ENCODE measurements at places on chromosomes 5 and 9. TPM values are rescaled to one million over a fixed set of nuclear protein-coding genes. Genes with fewer than 3 reads are reported as not detected.

DNA sequence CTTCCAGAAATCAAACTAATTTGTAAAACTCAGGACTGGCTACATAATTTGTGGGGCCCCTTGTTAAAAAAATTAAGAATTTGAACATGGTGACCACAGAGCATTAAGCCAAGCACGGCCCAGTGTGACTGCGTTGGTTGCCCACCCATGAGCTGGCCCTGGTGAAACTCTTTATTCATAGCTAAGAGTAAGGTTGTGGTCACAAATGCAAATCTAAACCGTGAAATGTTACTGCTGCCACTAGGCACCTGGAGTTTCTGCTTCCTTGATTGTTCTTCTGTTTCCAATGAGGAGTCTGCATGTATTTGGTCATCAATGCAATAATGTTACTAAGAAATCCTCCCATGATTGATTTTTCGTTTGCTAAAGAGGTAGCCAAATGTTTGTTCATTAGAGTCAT lies 4.2 kb downstream of the GCNT1 start:
- no peak for DNase-seq

- DNase-seq = no peak
Observed at GRCh38 chr9:88429595-88430430, 41.6 kb downstream of the SPIN1 start.

DNA sequence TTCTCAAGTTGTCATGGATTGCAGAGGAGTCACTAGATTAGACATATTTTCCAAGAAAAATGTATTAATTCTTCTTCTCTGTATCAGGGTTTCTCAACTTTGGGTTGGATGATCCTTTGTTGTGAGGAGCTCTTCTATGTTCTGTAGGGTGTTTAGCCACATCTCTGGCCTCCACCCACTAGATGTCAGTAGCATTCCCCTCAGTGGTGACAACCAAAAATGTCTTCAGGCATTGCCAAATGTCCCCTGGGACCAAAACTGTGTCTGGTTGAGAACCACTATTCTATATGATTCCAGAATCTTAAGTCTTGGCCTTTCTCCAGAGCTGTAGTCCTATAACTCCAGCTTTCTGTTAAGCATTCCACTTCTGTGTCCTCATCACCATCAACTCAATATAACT lies 220.9 kb downstream of the KIAA0825 start:
- no peak for DNase-seq

DNA sequence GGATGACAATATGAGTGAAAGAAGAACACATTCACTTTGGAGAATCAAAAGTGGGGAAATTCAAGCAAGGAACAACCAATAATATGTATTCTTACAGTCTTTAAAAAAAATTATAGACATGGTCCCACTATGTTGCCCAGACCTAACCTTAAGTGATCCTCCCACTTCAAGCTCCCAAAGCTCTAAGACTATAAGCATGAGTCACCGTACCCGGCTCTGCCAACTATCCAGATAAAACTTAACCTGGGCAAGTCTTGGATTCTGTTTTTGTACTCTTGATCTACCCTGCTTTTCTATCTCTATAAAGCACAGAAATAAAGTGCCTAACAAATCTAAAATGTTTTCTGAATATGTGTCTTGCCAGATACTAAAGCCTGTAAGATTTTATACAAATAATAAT lies 30.9 kb downstream of the CEMIP2 start:
- DNase-seq = no peak

Gene ANKRD33B
- 35.4 TPM for total RNA-seq

Gene SPINK6
- not detected for total RNA-seq

DNA sequence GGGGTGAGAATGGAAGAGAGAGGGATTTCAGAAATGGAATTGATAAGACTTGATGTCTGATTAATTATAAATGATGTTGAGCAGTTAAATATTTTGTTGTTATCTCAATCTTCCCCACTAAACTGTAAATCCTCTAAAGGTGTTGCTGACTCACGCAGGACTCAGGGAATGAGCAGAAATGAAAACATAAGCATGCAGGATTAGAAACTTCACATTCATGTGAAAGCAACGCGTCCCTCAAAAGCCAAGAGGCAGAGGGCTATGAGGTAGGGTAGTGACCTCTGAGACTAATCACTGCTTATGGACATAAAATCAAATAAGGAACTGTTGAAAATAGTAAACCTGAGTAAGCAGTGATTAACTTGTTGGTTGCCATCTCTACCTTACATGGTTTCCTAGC lies 21.1 kb downstream of the ADAMTSL1 start:
- no peak for DNase-seq

DNA sequence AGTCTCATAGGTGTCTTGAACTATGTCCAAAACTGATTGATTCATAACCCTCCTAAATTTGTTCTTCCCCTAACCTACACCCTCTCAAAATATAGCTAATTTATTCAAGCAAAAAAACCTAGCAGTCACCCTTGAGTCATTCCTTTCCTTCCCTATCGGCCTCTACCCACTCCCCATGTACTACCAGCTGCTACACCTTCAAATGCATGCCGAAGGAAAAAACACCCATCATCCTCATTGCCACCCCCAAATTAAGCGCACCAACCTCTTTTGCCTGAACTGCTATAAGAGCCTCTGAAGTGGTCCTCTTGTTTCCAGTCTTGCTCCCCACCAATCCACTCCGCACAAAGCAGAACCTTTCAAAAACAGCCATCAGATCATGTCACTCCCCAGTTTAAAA lies 12.6 kb downstream of the LIFR start:
- no peak for DNase-seq

DNA sequence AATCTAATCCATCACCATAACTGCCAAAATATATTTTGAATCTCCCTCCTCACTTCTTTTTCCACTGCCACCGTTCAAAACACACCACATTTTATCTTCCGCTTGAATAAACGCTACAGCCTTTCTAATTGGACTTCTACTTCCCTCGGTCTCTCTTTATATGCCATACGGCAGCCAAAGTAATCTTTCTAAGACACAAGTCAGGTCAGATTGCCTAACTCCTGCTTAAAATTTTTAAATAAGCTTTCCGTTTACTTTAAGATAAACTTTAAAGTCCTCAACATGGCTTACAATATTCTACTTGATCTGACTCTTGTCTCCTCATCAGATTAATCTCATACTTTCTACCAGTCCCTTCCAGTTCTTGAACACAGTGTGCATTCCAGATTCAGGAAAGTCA lies 9.7 kb downstream of the AFF4 start:
- no peak for DNase-seq

Gene ZFP2
- 1.7 TPM for total RNA-seq

DNA sequence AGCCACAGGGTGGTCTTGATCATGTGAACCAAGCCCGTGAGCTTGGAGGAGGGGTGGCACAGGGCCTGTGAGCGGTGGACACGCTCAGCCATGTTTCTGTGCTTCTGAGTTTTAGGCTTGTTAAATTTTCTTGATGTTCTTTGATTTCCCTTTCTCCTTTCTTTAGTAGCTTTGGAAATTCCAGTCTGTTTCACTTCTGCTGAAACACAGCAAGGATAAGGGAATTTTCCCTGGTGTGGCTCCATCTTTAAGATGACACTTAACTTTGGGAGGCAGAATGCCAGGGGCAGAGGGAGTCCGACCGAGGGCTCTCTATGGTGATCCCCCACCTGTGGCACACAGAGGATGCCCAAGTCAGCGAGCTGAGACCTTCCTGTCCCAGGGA lies 29.7 kb upstream of the BASP1 start:
- no peak for DNase-seq

DNA sequence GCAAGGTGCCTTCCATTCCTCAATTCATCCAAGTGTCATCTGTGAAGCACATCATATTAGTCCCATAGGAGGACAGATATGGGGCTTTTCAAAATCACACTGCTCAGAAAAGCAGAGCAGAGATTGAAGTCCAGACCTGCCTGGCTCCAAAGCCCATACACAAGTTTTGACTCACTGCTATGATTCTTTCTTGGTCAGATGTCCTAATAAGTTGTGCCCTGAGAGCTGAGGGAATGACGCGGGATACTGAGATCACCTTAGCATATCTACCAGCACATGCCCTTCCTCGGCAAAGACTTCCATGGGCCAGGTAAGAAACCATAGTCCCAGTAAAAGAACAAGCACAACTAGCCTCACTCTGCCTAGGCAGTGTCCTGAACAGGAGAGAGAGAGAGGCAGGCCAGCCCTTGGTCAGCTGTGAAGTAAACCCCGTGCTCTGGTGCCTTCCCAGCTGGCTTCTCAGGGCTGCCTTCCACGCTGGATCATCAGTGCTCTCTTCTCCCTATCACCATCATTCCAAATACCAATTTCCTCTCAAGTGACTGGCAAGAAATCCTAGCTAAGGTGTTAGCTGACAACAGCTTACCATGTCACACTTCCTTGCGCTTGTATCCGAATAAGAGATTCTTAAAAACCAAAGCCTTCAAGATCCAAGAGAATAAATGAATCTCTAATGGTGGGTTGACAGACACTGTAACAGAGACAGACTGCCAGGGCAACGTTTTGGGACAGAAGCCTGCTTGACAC lies 73.2 kb downstream of the SIL1 start:
- no peak for DNase-seq

DNA sequence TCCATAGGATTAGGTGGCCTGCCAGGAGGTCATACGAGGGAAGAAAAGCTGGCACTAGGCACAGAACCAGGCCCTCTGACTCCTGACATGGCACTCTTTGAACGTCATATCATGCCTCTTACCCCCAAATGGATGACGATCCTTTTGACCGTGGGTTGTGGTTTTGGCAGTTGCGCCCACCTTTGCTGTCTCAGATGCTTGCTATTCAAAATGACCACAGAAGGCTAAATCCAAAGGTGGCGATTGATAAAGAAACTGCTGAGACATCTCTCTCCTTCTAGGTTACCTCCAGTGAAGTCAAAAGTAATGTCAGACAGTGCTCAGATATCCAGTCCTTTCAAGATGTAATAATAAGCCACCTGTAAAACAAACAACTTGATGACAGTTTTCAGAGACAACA lies 385.0 kb downstream of the EFNA5 start:
- DNase-seq = no peak

Gene BSPRY
- total RNA-seq = 41.1 TPM

DNA sequence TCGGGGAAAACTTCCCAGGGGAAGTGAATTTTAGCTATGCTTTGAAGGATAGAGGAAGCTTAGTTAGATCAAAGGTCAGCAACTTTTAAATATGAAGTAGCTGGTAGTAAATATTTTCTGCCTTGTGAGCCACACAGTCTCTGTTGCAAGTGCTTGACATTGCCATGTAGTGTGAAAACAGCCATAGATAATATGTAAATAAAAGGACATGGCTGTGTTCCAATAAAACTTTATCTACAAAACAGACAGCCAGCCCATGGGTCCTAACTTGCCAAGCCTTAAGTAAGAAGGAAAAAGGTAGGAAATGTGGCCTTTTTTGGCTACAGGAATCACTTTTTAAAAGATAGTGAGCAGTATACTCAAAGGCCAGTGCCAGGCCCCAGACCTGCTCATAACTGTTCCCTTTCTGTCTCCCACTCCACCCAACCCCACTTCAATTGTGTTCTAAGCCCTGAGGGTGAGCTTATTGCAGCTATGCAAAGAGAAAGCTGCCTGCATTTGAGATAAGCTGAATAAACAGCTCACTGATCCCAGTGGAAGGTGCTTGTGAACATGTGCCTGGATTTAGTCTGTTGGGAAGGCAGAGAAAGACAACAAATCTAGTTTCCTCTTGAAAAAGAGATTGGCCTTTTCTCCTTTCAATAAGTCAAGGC lies 113.0 kb upstream of the TRIM32 start:
- no peak for DNase-seq

Gene CCL21
- total RNA-seq = 13.6 TPM

DNA sequence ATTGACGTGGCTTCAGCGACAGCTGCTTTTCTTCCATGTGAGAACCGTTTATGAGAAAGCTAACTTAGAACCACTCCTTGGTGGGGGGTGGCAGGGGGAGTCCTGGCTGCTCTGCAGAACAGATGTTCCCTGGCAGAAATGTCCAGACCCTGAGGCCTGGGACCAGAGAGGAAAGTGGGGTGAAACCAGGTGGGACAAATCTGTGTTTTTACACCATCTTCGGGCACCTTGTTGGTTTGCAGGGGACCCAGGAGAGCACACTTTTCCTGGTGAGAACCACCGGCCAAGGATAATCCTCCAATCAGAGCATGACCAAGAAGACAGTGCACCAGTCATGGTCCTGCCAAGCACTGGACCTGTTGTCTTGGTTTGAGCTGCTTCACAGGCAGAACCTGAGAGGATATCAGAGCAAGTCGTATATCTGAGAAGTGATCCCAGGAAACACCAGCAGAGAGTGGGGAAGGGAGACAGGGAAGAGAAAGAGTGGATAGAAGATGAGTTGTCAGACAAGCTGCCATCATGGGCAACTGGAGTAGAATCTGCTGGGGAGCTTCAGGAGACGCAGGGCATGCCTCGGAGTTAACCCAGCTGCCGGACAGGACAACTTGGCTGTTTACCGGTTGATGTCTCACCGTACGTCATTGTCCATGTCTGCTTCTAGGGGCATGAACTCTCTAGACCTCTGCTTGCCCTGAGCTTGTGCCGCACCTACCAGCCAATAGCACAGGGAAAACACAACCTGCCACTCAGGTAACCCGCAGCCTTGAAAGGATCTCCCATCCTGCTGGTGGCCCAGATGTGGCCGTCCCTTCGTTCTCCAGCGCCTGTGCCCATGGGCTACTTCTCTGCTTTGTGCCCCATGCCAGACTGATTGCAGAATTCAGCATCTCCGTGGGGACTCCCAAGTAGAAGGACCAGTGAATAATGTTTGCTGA lies 178.4 kb upstream of the MVB12B start:
- DNase-seq = peak; percentile 6

Data from lower leg skin (tissue), 4 donors.